SK-N-DZ (cell line): ENCODE measurements at places on chromosomes 2 and 18.

GRCh38 chr2:32824070-32824809, 122.5 kb upstream of the LTBP1 start:
- no peak for DNase-seq

DNA sequence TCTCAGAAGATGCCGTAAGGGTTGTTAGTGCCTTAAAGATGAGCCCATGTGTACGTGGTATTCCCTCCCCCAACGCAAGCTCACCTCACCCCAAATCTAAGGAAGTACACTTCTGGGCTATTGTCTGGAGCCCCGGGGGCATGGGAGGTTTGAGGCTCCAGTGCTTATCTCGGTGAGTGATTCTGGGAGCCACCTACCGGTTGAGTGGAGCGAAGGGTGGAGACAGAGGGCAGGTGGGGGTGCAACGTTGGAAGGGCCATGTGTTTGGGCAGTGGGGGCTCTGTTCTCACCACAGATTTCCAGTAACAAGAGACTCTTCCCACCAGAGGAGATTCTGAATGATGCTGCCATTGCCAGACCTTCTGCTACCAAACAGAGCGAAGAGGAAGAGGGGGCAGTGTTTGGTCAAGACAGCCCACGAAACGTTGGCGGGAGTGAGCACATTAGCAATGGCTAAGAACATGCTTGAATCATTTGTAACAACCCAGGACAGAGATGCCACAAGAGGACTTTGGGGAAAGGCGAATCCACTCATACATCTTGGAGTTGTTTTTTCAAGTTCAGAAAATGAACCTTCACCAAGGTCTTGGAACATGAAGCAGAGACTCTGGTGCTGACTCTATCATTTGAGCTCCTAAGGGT, 38.7 kb downstream of the TWIST2 start:
- no peak for DNase-seq

DNA sequence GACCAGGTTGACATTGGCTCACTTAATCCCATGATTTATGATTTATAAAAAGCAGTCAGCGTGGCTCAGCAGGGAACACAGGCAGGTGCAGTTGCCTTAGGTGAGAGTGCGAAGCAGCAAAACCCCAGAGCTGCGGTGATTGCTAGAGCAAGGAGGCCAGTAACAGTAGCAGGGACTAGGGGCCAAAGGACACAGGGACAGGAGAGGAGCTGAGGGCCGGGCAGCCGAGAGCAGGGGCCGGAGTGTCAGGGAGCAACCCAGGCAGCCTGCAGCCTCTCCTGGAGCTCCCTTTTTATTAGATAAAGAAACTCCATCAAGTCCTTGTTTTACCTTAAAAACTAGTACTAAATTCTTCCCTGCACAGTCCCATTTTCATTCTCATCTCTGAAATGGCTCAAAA, 4.3 kb downstream of the MC2R start:
- no peak for DNase-seq

DNA sequence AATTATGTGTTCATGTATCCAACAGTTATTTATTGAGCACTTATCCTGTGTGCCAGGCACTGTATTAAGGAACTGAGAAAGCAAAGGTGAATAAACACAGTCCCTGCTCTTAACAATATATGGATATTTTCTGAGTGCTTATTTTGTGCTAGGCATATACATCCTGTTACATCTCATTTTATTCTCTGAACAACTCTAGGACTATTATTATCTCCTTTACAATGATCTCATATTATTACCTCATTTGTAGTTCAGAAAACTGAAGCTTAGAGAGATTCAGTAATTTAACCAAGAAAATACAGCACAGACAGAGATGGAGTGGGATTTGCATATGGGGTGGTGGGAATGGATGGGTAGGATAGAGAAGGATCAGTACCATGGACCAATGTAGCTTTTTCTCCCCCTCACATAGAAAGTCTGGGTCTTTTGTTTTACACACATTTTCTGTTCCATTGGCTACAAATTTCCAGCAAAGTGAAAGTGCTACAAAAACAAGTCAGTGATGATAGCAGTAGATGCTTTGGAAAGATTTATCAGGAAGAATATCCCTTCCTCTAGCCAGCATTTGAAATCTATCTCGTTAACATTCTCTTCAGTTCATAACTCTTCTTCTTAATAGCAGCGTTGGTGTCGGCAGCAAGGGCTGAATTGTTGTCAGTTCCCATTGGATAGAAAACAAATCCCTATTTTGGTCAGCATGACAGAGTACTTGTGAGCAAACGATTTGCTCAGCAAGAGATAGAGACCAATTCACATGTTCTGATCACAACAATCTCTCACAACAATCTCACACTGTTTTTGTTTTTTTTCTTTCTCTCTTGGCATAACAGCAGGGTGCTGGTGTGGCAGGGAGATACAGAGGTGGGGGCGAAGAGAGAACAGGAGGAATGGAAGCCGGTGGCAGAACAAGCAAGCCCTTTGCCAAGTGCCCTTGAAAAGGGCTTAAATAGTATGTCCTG, 102.2 kb upstream of the KCTD1 start:
- no peak for DNase-seq

GRCh38 chr2:232308986-232309385, 69.6 kb upstream of the ALPP start:
- no peak for DNase-seq

DNA sequence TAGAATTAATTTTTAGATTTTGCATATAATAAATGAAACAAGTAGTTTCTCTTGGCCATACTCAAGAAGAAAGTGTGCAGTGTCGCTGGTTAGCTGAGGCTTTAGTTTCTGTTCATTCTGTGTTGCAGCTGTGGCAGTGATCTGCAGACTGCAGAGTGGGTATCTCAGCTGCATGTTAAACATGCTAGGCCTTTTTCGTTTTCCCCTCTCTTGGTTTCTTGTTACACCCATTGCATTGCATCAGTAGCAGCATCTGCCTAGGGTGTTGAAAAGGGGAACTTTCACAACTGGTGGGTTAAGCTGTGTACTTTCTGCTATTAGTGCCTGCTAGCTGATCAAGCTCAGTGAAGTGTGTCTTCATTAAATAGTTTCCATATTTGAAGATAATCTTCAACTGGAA, 51.3 kb downstream of the ACSL3 start:
- DNase-seq, result no peak

DNA sequence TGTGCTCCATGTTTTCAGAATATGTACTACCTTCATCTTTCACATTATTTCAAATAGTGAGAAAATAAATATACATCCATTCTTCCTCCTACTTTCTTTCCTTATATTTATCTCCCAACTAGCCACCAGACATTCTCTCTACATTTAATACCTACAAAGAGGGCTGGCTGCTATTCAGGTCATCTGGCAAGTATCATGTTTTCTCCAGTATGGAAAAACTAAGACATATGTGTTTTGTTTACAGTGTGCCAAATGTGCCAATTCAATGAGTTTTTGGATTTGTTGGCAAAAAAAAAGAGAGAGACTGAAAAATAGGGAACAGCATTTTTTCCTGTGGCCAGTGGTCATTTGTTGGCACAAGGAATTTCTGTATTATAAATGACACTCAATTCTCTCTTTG, 1207.3 kb downstream of the DPP10 start:
- no peak for DNase-seq

- DNase-seq, result no peak
Observed at GRCh38 chr2:180959787-180960186, 20.6 kb upstream of the UBE2E3 start.
